T-helper 1 cell treated with Interleukin-12 subunit alpha and Interleukin-12 subunit beta and Interleukin-4 antibody, amounts not matched to agents 30 ng/mL and 1 ng/mL, for 36 hours (primary cell): ENCODE measurements at places on chromosomes 1 and 21. TPM values are rescaled to one million over a fixed set of nuclear protein-coding genes. Genes with fewer than 3 reads are reported as not detected.

The CDC7 gene
- total RNA-seq: 16.1 and 19.0 TPM in 2 replicates

The MYOG gene
- total RNA-seq: not detected in 2 replicates

The C1orf105 gene
- total RNA-seq: not detected in 2 replicates

The DCST1 gene
- not detected in 2 replicates for total RNA-seq

The TPTE gene
- not detected in 2 replicates for total RNA-seq

The ADGRL2 gene
- total RNA-seq: not detected in 2 replicates

The ARF1 gene
- total RNA-seq: 360 and 366 TPM in 2 replicates

The CRNN gene
- total RNA-seq: not detected in 2 replicates

The SEC16B gene
- total RNA-seq: not detected in 2 replicates

The RGS2 gene
- 3.6 and 5.2 TPM in 2 replicates for total RNA-seq

The TRIM63 gene
- not detected in 2 replicates for total RNA-seq
